IPS DF 19.7 (cell line): ENCODE measurements at places on chromosomes 12 and 14.
A peak's percentile ranks its signal among the peaks of the same experiment; 100 is the strongest.

GRCh38 chr12:79858518-79858917, 76.4 kb downstream of the PPP1R12A start:
- no peak for DNase-seq

GRCh38 chr14:94292872-94293577, at the start of gene SERPINA10:
SERPINA10 (minus strand) TSS chr14:94293268; CDS start chr14:94290593, 2,675 bp downstream.
- DNase-seq, result no peak

GRCh38 chr14:105120056-105120455, 48.5 kb downstream of the JAG2 start:
- no peak for DNase-seq

DNA sequence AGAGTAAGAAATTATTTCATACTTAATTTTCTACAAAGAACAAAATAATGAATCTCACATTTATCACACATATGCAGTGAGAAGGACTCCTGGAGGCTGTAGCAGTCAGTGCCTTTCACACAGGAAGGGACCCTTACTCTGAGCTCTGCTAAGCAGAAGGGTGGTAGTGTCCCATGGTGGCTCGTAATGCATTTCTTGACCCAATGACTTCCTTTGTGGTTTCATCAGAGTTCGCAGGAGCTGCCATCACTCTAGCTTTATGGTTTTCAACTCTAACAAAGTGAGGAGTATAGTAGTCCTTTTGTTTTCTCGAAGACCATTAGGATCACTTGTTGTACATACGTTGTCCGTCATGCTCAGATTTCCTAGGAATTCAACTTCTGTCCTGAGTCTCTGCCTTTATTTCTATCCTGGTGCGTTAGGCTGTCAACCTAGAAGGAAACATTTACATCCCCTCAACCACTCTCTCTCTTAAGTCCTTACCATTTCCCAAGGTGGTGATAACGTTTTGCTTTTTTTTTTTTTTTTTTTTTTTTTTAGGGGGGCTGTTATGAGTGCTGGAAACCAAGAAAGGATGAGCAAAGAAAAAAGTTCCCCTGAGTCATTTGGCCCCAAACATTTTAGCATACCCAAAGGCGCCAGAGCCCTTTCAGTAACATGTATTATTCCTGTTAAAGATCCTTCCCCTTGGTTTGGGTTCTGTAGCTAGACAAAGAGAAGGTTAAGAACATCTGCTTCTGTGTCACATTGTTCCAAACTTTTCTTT, 37.2 kb downstream of the GABARAPL1 start:
- DNase-seq, result no peak

DNA sequence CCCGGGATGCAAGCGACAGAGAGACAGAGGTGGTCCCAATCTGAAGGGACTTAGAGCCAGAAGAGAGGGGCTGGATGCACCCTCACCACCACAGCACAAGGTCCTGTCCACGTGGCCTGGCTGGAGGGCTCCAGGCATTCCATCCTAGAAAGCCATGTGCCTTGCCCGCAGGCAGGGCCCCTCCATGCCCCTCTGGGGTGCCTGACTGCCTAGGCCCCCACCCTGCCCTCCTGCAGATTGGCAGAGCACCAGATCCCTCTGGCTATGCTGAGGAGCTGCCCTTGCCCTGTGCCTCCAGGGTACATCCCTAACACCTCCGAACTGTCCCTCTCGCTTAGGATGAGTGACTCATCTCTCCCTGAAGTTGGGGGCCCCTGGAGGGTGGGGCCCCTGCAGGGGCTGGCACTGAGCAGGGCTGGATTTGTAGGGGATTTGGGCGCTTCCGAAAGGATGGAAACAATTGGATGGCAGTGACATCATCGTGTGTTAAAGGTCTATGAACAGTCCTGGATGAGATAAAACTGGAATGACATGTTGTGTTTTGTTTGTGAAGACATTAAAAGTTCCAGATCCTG, 50.9 kb downstream of the CHGA start:
- no peak for DNase-seq

DNA sequence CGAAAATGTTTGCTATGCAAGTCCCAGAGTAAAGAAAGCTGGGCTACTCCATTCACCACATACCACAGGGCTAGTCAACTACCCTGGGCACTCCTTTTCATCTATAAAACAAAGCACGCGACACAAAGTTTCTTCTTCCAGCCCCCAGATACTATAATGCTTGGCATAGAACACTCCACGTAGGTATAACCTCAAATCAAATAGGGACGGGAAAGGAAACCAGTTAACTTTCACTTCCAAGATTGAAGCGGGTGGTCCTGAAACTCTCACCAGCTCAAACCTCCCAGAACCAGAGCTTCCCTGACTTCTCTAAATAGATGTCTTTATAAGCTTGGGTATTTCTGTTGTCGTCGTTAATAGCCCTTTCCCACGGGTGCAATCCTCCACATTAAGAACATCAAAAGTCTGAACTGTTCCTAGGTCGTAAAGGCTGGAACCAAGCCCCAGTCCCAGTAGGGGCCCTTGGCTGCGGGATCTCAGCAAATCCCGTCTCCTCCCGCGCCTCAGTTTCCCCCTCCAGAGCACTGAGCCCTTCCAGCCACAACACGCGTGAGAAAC, 647 bp downstream of the LGMN start:
- DNase-seq, result no peak

- no peak for DNase-seq
These were observed 593 bp upstream of the PA2G4 start for GRCh38 chr12:56103823-56104108.

DNA sequence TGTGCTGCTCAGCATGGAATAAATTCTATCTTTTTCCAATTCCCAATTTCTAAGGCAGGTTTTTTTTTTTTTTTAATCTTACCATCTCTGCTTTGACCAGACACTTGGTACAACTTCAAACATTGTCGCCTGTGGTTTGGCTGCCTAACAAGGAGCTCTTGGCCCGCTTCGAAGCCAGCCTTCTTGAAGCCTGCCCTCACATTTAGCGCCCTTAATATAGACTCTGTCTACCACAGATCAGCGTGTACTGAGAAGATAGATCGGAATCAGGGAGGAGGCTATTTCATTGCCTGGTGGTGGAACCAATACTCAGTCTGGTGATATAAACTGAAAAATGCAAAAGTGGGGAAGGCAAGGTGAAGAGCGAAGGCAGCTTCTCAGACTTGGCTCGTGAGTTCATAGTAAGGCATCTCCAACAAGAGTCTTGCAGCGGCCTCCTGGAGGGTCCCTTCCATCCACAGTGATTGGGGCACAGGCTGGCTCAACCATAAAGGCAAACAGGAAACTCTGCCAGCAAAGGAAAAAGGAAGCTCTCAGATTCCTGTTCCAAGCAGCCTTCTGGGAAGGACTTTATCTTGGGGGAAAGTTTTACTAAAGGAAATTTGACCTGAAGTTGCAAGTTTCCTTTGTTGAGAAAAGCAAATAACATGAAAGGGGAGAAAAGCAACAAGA, 103.2 kb upstream of the BCL2L14 start:
- DNase-seq, result no peak

GRCh38 chr14:99758121-99758821, 34.9 kb upstream of the EML1 start:
- DNase-seq, result peak; percentile 64

- DNase-seq, result no peak
These were observed 34.0 kb upstream of the KIF21A start for GRCh38 chr12:39476894-39477293.

- DNase-seq, result no peak
These were observed 2.9 kb upstream of the ZFP36L1 start for GRCh38 chr14:68795597-68796417.

GRCh38 chr14:93538413-93538812, 107.7 kb downstream of the UNC79 start:
- DNase-seq, result peak; percentile 40

- no peak for DNase-seq
These were observed 174.9 kb upstream of the FAR2 start for GRCh38 chr12:28974166-28974565.

DNA sequence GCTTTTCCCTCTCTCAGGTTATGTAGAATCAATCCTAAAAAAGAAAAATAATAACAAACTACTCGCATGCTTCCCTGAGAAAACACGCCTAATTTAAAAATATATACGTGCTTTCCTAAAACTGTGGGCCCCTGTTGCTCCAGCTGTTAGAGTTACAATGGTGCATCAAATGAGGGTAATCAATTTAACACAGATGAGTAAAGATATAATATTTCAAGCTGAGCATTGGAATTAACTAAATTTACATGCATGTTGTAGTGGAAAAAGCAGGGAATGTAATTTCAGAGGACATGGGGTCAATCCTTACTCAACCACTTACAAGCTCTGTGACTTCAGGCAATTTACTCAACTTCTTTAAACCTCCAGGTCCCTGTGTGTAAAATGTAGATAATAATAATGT, 22.4 kb upstream of the LGR5 start:
- DNase-seq, result no peak

DNA sequence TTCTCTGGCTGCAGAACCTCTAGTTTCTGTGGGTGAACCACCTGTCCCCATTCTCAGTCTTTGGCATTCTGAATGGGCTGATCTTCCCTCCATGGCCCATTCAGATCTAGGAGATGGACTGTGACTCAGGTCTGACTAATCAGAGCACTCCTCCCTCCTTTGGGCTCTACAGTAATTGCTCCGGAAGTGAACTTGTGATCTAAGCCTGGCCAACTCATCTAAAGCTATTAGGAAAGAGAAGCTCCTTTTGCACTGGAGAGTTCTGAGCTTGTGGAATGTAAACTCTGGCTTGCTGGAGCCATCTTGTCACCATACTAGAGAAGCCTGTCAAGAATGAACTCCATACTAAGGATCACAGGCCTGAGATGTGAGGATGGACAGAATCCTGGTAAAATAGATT, 168.2 kb downstream of the SUDS3 start:
- no peak for DNase-seq

- DNase-seq, result no peak
These were observed 48.6 kb upstream of the BCAT1 start for GRCh38 chr12:24997496-24997895.

- peak; percentile 38 for DNase-seq
These were observed 278.3 kb downstream of the NRXN3 start for GRCh38 chr14:78448164-78449094.
